ENCODE measurements at places on chromosomes 5 and 9.

- DNase-seq, result no peak
Measured at GRCh38 chr5:180201051-180201987, 7.7 kb downstream of the RASGEF1C start.

DNA sequence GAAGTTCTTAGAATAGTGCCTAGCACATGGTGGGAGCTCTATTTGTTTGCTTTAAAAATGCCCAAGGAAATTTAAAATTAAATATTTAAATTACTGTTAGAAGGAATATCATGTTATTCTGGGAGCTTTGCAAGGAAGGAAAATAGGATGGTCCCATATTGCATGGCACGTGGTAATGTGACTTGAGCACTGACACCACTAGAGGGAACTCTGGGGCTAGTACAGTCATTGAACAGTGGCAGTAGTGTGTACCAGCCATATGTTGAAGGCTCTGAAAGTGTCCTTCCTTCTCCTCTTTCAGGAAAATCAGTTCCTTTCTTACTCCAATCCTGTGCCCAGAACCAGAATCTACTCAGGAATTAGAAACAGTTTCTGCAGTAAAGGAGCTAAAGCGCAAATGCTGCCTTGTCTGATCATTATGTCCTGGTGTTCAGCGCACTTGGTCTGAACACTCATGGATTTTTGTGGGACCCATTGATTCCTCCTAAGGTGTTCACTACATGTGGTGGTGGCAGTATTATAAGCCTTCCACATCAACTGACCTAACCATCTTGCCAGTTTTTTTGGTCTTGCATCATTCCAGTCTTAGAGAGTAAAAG lies 54.1 kb downstream of the GDA start:
- no peak for DNase-seq

GRCh38 chr5:57692582-57693487 lies 210.2 kb upstream of the ACTBL2 start:
- peak; percentile 89 for DNase-seq

GRCh38 chr9:18138656-18139055 lies 335.3 kb upstream of the ADAMTSL1 start:
- DNase-seq, result no peak

DNA sequence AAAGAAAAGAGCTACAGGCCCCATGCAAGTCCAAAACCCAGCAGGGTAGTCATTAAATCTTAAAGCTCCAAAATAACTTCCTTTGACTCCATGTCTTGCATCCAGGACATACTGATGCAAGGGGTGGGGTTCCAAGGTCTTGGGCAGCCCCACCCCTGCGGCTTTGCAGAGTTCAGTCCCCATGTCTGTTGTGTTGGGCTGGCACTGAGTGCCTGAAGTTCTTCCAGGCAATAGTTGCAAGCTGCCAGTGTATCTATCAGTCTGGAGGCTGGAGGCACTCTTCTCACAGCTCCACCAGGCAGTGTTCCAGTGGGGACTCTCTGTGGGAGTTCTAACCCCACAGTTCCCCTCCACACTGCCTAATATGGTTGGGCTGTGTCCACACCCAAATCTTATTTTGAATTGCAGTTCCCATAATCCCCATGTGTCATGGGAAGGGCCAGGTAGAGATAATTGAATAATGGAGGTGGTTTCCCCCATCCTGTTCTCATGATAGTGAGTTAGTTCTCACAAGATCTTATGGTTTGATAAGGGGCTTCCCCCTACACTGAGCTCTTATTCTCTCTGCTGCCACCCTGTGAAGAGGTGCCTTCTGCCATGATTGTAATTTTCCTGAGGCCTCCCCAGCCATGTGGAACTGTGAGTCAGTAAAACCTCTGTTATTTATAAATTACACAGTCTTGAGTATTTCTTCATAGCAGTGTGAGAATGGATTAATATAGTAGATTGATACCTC lies 237.5 kb upstream of the ADRA1B start:
- DNase-seq, result no peak

DNA sequence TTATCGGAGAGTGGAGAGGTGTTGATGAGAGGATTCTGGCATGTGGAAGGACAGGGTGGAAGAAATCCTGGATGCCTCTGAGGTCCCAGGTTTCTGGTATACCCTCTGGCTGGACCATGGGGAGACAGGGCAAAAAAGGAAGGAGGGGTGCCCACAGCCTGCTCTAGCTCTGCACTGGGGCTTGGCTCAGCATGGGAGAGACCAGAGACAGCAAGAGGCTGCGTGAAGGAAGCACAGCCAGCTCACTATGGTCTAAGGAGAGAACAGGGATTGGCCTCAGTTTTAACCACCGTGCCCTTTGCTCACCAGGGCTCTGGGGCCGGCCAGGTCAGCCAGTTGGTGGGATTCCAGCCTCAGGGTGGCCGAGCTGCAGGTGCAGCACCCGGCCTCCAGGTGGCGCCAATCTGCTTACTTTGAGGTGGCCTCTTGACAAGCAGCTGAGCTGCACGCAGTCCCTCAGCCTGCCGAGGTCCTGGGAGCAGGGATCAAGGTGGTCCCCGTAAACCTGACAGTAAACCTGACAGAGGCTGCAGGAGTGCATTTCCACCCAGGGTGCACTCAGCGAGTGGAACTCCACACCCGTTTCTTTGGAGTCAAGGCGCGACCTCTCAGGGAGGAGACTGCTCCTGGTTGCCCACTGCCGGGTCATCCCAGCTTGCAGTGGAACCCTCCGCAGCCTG lies 25.0 kb upstream of the SPTLC1 start:
- no peak for DNase-seq

- no peak for DNase-seq
Measured at GRCh38 chr5:43429706-43430105, 17.5 kb upstream of the CCL28 start.

- no peak for DNase-seq
Measured at GRCh38 chr5:39762761-39763160, 338.0 kb upstream of the DAB2 start.

DNA sequence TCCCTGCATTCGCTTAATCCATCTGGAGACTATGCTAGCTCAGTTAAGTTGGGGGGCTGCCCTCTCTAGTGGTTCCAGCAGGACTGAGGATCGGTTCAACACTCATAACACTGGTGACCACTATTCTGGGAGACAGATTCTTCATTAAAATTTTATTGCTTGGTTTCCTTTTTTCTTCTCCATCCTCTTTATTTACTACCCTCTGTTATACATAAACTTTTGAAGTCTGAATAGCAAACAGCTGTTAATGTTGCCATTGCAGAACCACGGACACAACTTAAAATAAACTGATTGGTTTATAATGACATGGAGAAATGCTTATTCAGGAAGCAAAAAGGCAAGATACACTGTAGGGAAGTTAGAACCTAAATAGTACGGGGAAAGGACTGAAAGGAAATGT lies 22.1 kb downstream of the IQGAP2 start:
- DNase-seq, result no peak

DNA sequence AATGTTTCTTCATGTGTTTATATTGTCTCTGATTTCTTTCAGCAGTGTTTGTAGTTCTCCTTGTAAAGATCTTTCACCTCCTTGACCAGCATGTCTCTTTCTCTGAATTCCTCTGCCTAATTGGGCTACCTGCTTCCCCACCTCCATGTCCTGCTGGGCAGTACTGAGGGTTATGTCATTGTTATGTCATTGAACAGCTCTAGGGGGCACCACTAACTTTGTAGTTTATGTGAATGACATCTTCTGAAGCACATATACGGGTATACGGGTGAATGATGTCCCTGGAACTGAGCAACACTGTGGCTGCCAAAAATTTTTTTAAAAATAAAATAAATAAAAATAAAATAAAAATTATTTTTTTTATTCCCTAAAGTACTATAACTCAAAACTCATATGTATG lies 16.9 kb upstream of the SNCAIP start:
- DNase-seq, result no peak

- peak; percentile 44 for DNase-seq
Measured at GRCh38 chr5:53069626-53070025, 39.9 kb downstream of the MOCS2 start.

GRCh38 chr5:153432583-153432982 lies 57.9 kb upstream of the GRIA1 start:
- DNase-seq, result no peak

DNA sequence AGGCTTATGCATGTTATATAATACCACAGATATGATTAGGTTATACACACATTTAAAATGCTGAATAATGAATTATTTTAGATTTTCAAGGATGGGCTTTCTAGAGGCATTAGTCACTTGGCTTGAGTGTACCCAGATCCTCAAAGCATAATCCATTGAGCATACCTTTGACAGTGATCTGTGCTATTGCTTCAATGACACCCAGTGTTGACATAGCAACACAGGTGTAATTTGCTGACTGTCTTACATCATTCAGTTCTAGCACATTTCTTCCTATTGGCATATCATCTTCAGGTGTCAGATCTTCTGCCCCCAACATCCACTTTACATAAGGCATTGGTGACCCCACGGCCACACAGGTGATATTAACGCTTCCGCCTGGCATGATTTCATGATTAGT lies 721.5 kb upstream of the DMAC1 start:
- DNase-seq, result no peak

DNA sequence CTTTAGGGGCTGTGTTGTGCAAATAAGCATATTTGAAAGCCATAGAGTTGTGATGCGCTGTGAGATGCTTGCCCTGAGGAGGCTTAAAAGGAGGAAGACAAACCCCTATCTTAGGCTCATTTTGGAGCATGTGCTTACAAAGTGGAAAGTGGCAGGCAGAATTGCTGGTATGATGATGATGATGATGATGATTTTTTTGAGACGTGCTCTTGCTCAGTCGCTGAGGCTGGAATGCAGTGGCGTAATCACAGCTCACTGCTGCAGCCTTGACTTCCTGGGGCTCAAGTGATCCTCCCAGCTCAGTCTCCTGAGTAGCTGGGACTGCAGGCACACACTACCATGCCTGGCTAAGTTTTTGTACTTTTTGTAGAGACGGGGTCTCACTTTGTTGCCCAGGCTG lies 1.7 kb downstream of the CNOT8 start:
- no peak for DNase-seq

- DNase-seq, result no peak
Measured at GRCh38 chr5:434443-435146, 8.4 kb upstream of the EXOC3 start.

DNA sequence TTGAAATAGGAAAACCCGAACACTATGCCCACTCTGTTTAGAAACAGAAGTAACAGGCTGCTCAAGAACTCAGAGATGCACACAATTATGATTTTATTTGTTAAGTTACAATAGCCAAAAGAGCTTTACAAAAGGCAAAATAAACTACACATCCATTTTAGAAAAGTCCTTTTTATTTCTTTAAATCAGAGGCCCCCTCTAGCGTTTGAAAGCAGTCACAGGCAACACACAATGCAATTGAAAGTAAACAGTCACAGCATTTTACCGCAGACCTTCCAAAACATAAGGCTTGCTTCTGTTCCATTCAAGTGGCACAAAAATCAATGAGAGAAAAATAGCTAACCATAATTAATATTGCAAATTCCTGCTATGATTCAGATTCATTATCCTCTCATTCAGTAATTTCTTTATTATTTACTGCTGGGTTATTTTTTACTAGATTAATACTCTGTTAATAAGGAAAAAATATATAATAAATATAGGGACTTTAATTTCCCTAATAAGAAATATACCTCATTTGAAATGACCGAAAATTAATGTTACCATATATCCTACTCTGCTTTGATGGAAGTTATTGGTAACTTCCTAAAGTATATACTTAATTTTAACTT lies 78.3 kb downstream of the CEP120 start:
- no peak for DNase-seq

DNA sequence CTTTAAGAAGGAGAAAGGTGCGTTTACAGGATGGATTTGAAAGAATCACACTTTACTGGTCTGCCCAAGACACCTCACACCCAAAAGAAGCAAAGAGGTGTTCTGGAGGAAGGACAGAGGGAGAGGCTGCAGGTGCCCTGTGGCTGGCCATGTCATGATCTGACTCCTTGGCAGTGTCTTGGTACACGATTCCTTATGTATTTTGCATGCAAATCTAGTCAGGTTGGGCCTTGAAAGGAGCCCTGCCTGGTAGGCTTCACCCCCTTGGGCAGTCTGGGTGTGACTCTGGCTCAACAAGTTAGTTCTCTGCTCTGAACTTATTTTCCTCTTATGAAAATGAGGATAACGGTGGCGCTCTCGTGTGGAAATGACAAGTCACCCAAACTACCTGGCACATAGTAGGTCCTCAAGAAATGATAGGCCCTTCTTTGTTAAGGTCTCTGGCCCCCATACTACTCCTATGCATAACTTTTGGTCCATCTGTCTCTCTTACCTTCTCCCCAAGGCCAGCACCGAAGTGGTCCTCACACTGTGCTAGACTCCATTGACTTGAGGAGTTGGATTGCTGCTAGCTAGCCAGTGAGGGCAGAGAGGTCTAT lies 212.5 kb downstream of the SEMA6A start:
- DNase-seq, result no peak

DNA sequence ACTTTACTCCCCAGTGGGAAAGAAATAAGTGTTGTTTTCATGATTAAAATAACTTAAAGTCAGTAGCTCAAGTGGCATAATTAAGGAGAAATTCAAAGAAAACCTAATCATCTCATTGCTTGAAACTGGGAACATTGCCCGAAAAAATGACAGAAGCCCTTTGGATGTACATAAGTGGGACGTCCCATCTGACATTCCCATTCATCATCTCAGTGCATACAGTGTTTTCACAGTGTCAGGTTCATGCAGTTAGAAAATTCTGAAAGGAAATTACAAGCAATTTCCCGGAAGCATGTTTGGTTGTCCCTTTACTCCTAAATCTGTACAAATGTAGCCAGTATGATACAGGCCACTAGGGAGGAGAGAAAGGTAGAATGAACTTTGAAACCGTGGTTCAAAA lies 95.6 kb downstream of the ADAMTS16 start:
- no peak for DNase-seq

DNA sequence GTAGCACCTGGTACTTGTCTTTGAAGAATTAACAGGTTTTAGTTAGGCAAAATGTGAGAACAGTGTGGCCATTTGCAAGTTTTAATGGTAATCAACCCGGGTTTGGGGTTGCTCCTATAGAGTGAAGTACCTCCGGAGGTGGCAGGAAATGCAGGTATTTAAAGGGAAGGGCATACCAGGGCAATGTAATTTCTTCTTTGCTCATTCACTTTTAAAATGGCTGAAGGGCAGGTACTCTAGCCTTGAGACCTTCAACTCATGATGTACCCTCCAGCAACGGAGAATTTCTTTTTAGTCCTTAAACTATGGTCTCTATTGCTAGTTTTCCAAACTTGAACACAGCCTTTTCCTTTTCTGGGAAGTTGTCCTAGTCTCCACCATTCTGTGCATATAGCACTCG lies 1.3 kb upstream of the HSPA4 start:
- no peak for DNase-seq

- DNase-seq, result no peak
Measured at GRCh38 chr5:115898656-115899055, 56.9 kb downstream of the AP3S1 start.

Data from kidney epithelial cell (primary cell).